Right ventricle myocardium inferior (tissue), 1 donor: ENCODE measurements at places on chromosomes 7 and 10.

DNA sequence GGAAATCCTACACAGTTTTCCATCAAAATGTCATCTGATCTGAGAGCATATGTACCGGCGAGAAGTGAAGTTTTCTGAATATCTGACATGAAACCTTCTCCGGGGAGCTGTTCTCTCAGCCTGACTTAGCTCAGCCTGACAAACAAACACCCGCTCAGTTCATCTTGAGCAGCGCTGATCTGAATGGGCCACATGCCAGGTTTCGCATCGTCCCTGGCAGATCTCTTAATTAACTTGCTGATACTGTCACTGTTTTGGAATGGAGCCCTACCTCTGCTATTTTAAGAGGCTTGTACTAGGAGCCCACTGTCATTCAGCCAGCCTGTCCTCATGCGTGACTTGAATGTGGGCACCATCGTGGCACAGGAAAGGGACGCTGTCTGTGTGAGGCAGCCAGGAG, 109.2 kb downstream of the STRA8 start:
- no peak for DNase-seq

DNA sequence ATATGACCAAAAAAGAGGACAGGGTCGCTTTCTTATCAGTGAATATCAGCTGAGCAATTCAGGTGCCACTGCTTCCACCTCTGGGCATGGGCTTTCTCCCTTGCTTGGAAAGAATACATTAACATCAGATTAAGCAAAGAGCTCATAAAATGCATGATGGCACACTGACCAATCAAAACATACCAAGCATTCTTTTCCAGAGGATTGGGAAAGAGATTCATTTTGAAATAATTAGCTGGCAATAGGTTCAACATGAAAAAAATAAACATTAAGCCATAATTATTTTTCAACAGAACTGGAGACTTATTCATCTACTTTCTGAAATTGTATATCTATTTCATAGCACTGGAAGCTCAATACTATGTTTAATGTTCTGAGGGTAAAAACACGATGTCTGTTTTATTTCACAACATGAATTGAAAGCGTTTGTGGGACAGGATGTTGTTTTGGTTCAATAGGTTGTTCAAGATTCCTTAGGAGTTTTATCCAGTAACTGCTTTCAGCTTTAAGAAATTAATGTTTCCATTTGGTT, 53.2 kb downstream of the TFAM start:
- DNase-seq, result no peak

GRCh38 chr10:86355571-86356038, 11.0 kb downstream of the GRID1 start:
- peak; percentile 86 for DNase-seq

GRCh38 chr7:130274983-130275591, 8.4 kb downstream of the CPA2 start:
- DNase-seq, result no peak

GRCh38 chr7:117230276-117231046, 92.4 kb downstream of the WNT2 start:
- DNase-seq, result no peak

GRCh38 chr10:95333997-95334804, 43.4 kb upstream of the PDLIM1 start:
- DNase-seq, result peak; percentile 87

DNA sequence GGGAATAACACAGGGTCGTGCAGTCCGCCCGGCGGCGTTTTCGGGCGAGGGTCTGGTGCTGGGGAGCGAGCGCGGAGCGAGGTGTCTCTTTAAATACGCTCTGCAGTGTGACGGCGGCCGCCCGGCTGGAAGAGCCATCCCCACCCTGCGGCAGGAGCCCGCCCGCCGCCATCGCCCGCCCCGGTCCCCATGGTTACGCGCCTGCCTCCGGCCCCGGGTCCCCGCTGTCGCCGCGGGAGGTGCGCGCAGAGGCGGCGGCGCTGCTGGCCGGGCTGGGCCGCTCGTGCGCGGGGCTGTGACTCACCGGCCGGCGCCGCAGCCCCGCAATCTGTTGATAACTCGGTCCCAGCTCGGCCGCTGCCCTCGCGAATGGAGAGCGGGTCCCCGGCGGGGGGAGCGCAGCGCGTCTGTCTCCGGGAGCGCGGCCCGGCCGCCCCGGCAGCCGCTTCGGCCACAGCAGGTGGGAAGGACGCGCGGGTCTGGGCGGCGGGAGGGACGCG, at the start of gene ADGRA1:
ADGRA1 (plus strand) TSS at position 246 of the 500 bp plus-strand sequence. CDS start 986 bp downstream, outside the sequence.
- DNase-seq, result no peak
